ENCODE measurements at places on chromosomes 12 and 14. TPM values are rescaled to one million over a fixed set of nuclear protein-coding genes. Genes with fewer than 3 reads are reported as not detected.

PMCH gene
- total RNA-seq: not detected

LUM gene
- 0.23 TPM for total RNA-seq

GRCh38 chr12:78087363-78087675 is 256.6 kb downstream of the NAV3 start:
- H3K27ac ChIP-seq: no peak overlapping the region
- no peaks in the 10 kb centered on the region for H3K27me3 ChIP-seq
- no peak for DNase-seq
- no peaks in the 10 kb centered on the region for H3K4me1 ChIP-seq
- H3K36me3 ChIP-seq: no peaks in the 10 kb centered on the region
- no peak overlapping the region for H3K4me3 ChIP-seq

DNA sequence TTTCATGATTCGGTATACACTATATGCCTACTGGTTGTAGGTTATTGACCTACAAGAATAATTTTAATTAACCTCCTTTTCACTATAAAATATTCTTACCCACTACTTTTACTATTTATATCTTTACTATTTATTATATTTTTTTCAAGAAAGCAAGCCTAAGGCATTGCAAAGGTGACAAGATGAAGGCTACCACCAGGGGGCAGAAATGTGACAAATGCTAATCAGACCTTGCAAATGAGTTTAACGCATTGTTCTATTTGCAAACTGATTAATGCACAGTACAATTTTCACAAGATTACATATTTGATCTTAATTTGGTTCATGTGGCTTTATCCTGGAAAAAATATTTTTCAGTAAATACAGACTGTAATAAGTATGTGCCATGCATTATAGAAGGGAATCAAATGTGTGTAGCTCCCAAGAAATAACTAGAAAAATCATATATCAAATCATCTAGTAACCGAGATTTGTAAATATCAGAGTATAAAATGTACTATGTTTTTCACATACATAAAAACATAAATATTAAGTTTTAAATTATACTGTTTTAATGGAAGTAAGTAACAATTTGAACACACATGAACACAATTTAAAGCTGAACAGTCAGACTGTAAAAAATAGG is 107.0 kb downstream of the ADAMTS20 start:
- no peaks in the 10 kb centered on the region for H3K4me1 ChIP-seq
- H3K27ac ChIP-seq: no peak overlapping the region
- no peak overlapping the region for H3K4me3 ChIP-seq
- no peaks in the 10 kb centered on the region for H3K27me3 ChIP-seq

DNA sequence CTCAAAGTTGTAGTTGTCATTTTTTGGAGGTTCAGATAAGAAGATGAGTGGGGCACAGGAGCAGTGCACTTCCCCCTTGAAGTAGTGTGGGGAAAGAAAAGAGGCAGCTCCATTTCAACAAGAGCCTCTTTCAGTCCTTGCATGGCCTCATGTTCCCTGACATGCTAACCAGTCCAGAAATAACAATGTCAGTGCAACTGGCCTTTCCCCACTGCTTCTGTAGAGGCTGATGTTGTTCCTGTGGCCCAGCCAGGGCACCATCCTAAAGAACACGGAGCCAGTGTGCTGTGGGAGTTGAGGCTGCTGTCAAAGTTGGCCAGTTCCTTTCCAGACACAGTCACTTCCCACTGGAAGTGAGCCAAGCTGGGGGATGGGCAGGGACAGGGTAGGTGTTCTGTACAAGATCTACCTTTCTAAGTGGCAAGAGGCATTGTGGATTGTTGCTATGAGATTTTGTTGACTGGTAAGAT is 77.7 kb upstream of the SLC38A2 start:
- no peak overlapping the region for H3K4me3 ChIP-seq
- H3K36me3 ChIP-seq: no peaks in the 10 kb centered on the region
- H3K4me1 ChIP-seq: peaks cover 49% of the 10 kb centered on the region
- no peak for DNase-seq
- H3K27me3 ChIP-seq: no peaks in the 10 kb centered on the region
- peak overlapping the region; percentile 83 for H3K27ac ChIP-seq

- H3K27ac ChIP-seq: no peak overlapping the region
- H3K36me3 ChIP-seq: no peaks in the 10 kb centered on the region
- no peak overlapping the region for H3K4me3 ChIP-seq
- H3K4me1 ChIP-seq: no peaks in the 10 kb centered on the region
- peaks cover 2% of the 10 kb centered on the region for H3K27me3 ChIP-seq
- DNase-seq: no peak
These were observed 225.4 kb downstream of the APAF1 start for GRCh38 chr12:98870504-98870903.

Measured in Panc1 (cell line).